Stimulated activated CD4-positive, alpha-beta T cell treated with anti-CD3 and anti-CD28 coated beads, Interleukin-2, amount 100 ng/mL, for 24 hours (primary cell): ENCODE measurements at places on chromosomes 5 and 9.

- no peak for DNase-seq
These were observed 182.5 kb downstream of the PSAT1 start for GRCh38 chr9:78479441-78479840.

DNA sequence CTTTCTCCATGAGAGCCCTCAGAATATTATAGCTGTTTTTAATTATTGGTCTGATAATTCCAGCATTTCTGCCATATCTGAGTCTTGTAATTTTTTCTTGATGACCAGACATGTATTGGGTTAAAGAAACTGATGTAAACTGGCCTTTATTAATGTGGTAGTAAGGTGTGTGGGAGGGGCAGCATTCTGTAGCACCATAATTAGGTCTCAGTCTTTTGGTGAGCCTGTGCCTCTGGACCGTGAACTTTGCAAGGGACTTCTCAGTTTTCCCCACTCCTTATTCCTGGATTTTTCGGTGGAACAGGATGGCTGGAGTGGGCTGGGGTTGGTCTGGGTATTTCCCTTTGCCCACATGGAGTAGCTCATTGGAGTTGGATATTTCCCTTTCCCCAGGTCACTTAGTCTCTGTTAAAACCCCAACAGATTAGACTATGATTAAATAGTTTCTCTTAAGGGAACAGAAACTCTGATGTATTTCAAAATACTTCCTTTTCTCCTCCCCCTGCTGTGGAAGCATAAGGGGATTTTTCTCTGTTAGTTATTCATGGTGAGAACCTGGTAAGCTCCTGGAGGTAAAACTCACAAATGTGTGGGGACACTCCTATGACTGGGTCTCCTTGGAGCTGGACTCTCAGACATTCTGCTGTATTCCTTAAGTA, 52.4 kb downstream of the FSD1L start:
- DNase-seq, result no peak

- no peak for DNase-seq
These were observed 363.5 kb downstream of the NDUFS4 start for GRCh38 chr5:53923961-53924360.

DNA sequence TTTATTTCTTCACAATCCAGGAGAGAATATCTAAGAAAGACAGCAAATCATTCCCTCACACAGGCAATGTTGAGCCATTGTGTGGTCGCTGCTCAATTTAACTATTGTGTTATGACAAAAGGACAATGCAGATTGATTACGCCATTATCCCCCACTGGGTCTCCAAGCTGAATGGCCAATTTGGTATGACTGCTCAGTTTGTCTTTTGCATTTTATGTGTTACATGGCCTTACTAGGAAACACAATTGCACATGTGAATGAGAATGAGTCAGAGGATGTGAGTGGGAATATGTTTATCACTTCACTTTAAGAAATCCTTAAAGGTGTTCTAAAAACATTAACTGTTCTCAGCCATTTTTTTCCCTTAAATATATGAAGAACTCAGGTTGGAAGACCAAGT, 108.3 kb downstream of the FAM174A start:
- DNase-seq, result no peak

- no peak for DNase-seq
These were observed 83.8 kb upstream of the ATP10B start for GRCh38 chr5:160935776-160936175.

GRCh38 chr5:94057217-94057616, 315.8 kb upstream of the POU5F2 start:
- DNase-seq, result no peak

- no peak for DNase-seq
These were observed 442.2 kb upstream of the CLINT1 start for GRCh38 chr5:158301186-158301585.

GRCh38 chr9:91795598-91796241, 154.3 kb downstream of the ROR2 start:
- DNase-seq, result no peak

GRCh38 chr9:112094241-112094640, 80.9 kb downstream of the SUSD1 start:
- DNase-seq, result no peak

GRCh38 chr9:26033336-26033735, 355.1 kb upstream of the TUSC1 start:
- DNase-seq, result no peak

DNA sequence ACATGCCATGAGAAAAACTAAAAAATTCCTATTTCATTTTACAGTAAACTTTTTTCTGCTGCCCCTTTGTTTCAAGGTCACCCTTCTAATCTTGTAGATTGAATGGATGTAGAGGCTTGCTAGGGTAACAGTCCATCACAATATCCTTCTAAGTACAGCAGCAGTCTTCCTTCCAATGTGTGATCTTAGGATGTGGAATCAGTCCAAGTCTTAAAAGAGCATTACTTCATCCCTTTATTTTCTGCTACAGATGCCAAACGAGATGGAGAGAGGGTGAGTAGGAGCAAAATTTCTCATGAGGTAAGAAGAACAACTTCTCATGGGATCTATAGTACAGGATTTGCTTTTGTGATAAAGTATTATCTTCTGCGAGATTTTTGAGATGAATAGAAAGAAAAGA, 704 bp upstream of the IL33 start:
- DNase-seq, result no peak
